ENCODE measurements at places on chromosomes 6 and 20.

DNA sequence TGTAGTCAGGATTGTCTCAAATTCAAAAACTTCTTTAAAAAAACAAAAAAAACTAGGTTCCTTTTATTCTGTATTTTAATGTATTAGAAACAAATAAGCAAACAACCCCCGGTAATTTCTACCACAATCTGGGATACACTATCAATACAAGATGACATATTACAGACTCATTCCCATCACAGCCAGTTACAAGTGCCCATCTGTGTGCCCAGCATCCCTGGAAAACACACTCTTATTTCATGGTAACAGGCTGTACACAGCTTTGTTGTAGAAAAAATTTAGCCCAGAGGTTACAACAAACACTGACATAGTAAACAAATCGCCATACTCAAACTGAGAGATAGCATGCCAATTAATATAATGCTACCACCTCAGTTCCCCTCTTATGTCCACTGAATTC lies 16.3 kb downstream of the HBS1L start:
- DNase-seq: no peak

DNA sequence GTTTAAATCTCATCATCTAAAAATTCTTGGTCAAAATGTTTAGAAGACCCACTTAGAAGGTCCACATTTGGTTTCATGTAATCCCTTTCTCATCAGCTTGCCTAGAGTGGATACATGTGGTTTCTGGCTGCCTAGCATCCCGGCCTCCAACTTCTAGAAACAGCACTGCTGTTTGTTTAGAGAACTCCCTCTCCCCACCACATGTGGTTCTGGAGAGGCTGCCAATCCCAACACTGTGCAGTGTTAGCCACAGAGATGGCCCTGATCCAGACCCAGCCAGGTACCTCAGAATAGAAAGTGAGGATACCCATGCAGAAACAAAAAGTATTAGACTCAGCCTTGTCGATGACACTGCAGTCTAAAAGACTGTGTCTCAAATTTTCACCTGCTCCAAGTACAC lies 241.8 kb downstream of the BCKDHB start:
- no peak for DNase-seq

DNA sequence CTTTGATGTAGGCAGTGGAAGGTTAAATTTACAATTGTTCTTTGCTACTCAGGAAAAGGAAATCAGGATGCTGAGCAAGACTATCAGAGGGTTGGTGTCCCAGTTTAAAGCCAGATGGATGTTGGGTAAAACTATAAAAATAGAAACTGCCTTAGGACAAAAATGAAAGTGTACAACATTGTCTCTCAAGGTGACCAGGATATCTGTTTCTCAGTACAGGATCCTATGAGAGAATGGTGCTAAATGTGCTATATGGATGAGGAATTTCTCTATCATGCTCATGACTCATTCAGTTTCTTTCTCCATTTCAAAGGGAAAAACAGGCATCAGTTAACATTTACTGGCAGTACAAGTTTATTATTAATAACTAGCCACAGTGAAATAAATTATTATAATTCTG lies 534.2 kb upstream of the GJE1 start:
- DNase-seq: no peak

- DNase-seq: no peak
Observed at GRCh38 chr6:21856456-21856825, 262.9 kb downstream of the SOX4 start.

DNA sequence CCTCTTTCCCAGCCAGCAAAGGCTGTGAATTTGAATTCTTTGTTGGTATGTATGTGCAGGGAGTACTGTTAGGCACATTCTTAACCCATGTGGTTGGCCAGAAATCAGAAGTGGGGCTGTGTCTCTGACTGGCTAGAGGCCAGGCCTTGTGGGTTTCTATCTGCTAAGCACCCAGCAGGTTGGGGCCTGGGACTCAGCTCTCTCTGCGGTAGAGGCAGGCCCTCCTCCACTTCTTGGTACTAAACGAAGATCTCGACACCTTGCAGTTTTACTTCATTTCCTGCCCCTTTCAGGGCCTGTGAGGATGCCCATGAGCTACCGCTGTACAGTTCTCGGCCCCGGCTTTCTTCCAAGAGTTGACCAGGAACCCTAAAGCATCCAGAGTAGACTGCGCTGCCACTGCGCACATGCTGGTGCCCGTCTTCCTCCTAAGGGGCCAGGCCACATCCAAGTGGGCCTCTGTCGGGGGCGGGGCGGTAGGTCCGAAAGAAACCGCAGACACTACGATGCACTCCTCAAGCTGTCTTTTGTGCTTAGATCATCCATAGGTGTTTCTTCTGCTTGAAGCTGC lies 51.1 kb downstream of the TCP11 start:
- DNase-seq: no peak

- no peak for DNase-seq
Observed at GRCh38 chr6:96939007-96939805, 14.7 kb downstream of the KLHL32 start.

DNA sequence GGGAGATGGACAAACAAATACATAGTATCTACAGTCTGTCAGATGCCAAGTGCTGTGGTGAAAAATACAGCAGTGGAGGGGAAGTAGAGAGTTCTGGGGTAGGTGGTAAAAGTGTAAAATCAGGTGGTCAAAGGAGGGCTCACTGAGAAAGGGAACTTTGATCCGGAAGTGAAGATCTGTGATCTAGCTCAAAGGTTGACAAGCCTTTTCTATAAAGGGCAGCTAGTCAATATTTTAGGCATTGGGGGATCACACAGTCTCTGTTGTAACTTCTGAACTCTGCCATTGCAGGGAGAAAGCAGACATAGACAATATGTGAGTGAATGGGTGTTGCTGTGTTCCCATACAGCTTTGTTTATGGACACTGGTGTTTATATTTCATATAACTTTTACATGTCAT lies 38.6 kb downstream of the SH3BGRL2 start:
- DNase-seq: no peak

DNA sequence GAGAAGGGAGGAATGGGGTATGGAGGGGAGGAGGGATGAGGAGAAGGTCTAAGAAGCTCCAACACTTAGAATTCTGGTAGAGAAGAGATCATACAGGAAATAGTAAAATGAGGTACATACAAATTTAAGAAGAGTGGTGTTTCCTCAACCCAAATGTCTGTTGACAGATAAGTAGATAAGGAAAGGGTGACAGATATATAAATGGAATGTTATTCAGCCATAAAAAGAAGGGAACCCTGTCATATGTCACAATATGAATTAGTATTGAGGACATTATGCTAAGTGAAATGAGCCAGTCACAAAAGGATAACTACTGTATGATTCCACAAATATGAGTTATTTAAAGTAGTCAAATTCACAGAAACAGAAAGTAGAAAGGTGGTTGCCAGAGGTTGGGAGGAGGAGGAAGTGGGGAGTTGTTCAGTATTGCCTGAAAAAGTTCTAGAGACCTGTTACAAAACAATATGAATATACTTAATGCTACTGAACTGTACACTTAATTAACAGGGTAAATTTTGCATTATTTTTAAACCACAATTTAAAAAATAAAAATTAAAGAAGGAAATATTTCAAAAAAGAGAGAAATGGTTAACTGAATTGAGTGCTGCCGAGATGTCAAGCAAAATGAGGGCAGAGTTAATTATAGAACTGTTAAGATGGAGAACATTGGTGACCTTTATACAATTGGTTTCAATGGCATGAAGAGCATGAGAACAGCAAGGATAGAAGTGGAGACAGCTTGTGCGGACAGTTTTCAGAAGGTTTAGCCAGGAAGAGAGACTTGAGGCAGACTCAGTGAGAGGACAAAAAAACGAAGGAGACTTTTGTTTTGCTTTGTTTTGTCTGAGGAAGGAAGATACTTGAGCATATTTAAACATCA lies 47.6 kb upstream of the ADGRF4 start:
- no peak for DNase-seq

DNA sequence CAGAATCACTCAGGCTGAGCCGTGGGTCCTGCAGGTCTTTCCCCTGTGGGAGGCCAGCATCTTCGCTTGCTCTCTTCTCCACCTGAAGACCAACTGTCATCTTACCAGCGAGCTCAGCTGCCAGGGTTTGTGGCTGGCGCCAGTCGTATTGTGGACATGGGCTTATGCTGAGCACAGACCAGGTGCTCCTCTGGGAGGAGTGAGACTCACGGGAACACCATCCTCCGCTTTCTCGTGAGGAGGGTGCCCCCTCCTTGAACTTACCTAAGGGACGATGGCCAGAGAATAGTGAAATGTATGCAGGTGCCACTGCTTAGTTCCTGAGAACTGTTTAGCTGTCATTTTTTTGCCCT lies 17.1 kb downstream of the WRNIP1 start:
- no peak for DNase-seq

- no peak for DNase-seq
Observed at GRCh38 chr20:46872328-46873211, 22.1 kb upstream of the EYA2 start.

DNA sequence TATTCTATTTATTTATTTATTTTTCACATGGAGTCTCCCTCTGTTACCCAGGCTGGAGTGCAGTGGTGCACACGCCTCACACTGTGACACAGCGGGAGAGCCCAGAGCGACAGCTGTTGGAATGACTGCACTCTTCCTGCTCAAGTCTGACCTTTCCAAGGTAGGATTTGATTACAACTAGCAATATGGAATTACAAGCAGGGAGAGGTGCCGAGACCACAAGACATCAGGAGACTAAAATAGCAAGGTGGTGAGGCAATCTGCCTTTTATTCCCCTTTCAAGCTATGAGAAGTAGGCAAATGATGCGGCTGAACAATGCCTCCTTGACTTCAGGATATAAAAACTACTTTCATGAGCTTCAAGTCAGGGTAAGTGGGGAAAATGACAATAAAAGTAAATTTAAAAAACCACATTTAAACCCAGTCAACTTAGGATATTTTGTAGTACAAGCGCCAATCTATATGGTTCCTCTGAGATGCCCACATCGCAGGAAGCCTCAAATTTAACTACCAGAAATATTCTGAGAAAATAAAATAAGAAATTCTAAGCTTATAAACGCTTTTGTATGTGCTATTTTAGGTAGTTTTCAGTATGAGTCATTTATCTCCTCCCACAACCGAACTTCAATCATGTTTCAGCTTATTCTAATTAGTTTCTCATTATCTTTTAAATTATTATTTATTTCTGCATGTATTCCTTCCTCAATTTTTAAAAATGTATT lies 146.9 kb upstream of the SGK1 start:
- DNase-seq: no peak

GRCh38 chr6:12419631-12420272 lies 129.6 kb downstream of the EDN1 start:
- DNase-seq: no peak

DNA sequence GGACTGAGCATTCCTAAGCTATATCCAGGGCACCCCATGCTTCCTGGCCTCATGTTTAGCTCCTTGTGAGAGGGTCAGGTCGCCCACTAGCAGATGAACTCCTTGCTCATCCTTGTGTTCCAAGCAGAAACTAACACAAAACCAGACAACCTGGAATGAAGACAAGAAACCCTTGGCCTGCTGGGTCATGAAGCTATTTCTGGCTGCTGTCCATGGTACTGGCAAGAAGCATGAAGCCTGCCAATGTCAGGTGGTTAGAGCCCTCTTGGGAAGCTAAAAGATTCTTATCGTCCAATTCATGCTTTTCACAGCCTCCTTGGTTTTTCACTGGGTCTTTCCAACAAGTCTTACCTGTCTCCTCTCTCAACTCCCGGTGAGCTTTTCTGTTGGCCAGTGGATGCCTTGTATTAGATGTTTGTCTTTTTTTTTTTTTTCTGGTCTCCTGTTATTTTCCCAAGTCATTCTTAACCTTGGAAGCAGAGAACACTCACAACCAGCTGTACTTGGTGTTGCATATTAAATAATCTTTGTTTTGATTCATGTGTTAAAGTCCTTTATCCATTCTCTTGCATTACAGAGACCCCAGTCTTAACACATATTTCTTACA lies 180.3 kb downstream of the ANKRD60 start:
- DNase-seq: no peak

DNA sequence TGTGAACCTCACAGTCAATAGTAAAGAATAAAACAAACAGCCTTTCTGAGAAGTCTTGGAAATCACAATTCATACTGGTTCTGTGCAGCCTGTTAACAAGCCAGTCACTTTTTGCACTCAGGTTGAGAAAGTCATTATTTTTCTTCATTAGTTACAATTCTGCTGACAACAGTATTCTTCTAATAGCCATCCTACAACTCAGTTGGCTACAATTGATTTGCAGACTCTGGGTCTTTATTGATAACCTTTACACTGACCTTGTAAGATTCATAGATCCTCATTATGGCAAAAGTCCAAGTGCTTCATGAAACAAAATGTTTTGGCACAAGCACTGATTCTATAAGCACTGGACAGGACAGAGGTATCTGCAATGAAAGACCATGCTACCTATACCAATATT lies 34.9 kb upstream of the POPDC3 start:
- DNase-seq: no peak

DNA sequence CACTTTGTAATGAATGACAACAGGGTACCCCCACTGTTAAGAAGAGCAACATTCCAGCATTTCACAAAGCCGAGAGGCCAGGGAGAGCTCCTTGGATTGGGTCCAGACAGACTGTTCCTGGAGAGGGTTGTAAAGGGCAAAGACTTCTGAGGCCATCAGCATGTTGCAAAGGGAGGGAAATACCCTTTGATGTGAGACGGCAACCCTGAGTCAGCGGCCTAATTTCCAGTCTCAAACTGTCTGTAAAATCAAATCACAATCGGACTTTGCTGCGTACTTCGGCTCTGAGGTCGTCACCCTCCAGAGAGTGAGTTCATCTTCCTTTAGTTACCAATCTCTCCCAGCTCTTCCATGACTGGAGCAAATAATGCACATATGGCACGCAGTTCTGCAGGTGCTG lies 101.0 kb upstream of the DTNBP1 start:
- no peak for DNase-seq

- DNase-seq: no peak
Observed at GRCh38 chr6:35774116-35774794, 2.1 kb upstream of the CLPSL2 start.

DNA sequence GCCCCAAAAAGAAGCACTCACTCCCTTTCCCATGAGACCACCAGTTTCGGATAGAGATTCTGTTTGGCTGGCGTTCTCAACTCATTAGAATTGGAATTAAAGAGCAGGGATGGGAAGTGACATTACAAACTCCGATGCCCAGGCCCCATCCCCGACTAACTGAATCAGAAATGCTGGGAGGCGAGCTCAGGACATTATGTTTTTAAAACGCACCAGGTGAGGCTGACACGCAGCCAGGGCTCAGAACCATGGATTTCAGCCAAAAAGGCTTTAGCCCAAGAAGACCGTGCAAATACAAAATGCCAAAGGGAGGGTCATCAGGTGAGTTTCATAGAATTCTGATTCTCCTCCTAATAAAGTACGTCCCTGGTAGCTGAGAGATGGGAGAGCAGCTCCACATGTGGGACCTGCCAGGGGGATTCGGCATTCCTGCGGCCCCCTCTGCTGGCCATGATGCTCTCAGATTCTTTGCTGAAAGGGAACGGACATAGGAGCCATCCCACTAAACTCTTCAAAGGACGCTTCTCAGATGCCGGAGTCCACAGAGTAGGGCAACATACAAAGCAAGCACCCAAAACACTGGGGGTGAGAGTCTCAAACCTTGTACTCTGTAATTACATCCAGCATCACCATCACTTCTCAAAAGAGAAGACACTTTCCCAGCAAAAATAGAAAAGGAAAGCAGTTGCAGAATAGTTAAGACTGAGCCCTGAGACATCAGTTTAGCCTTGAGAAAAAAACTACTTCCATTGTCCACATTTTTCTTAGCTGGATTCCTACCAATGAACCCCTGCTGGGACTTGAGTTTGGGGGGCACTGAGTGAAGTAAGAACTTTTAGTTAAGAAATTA lies 205.2 kb downstream of the BMP7 start:
- DNase-seq: no peak

All from stimulated activated CD8-positive, alpha-beta memory T cell treated with anti-CD3 and anti-CD28 coated beads, Interleukin-2, amount 100 ng/mL, for 1 hour (primary cell).